ENCODE measurements at places on chromosomes 6 and 20.

GRCh38 chr20:21399005-21399475 is 1.7 kb upstream of the NKX2-4 start:
- no peak for DNase-seq

DNA sequence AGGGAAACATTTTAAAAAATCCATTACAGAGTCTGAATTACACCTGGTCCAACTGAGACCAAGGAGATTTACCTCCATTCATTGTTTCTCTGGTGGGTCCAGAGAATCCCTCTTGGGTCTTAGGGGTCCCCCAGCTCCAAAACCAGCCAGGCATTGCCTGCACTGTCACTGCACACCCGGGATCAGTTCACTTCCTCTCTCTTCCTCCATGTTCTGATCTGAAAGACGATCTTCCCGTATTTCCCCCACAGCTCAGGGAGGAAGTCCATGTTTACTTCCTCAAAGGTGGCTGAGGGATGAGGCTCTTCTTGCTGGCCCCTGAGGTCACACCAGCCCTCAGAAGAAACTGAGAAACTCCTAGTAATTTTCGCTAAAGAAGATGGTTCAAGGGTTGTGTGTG is 159.7 kb downstream of the BMP7 start:
- DNase-seq, result no peak

GRCh38 chr6:7866526-7866925 is 44.1 kb downstream of the TXNDC5 start:
- no peak for DNase-seq

DNA sequence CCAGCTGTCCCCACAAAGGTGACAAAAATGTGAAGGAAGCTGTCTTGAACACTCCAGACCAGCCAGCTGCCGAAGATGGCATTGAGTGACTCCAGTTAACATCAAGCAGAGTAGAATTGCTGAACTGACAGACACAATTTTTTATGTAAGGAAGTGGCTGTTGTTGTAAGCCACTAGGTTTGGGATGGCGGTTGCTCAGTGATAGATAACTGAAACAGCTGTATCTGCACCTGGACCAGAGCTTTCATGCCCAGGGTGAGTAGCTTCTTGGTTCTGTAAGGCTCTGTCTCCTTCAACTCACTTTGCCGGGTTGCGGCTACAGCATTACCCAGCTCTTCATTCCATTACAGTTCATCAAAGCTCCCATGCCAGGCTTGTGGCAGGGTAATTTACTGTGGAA is 49.7 kb upstream of the DDR1 start:
- DNase-seq, result no peak

DNA sequence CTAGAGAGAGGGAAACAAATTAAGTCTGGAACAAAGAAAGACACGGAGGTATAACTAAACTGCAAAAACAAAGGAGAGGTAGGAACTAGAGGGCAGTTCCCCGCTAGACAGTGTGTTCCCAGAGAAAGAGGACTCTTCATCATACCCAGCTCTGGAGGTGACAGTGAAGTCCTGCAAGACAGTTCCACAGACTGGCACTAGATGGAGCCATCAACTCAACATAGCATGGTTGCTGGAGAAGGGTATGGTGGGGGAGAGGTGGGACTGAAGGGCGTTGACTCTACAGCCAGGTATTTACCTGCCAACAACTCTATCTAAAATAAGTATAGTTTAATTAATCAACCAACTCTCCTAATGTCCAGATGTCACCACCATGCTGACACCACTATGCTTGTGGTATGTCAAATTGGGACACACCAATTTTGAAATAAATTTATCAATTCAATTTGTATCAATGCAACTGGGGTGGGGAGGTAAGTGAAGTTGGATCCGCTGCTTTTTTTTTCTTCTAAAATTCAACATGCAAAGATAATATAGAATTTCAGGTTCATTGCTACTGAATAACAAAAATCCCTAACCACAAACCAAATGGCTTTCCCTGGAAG is 9.7 kb downstream of the BACH2 start:
- DNase-seq, result peak; percentile 36

GRCh38 chr6:51468704-51469103 is 618.7 kb downstream of the PKHD1 start:
- DNase-seq, result no peak

DNA sequence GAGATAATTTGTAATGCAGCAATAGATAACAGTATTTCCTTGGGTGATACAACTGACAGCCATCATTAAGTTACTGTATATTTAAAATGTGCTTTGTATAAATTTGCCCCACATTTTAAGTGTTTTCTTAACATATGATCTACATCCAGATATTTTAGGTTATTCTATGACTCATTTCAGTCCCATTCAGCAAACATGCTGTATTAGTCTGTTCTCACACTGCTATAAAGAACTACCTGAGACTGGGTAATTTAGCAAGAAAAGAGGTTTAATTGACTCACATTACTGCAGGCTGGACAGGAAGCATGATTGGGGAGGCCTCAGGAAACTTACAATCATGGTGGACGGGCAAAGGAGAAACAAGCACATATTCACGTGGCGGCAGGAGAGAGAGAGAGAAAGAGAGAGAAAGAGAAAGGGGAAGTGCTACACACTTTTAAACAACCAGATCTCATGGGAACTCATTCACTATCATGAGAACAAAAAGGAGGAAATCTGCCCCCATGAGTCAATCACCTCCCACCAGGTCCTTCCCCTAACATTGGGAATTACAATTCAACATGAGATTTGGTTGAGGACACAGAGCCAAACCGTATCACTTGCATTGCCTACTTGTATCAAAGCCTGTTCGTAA is 9.6 kb upstream of the CHD6 start:
- no peak for DNase-seq

DNA sequence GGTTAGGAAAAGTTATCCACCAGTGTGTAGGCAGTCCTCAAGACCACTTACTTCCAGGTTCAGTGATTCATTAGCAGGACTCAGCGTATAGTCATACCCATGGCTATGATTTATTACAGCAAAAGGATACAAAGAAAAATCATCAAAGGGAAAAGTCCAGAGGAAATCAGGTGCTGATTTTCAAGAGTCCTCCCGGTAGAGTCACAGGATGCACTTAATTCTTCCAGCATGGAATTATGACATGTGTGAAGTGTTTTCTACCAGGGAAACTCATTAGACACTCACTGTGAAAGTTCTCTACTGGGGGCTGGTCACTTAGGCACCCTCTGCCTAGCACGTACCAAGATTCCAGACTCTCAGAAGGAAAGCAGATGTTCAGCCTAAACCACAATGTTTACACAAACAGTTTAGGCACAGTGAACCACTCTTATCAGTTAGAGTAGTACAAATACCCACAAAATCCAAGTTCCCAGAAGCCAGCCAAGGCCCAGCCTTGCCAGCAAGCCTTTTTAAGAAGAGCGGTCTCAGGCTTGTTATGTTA is 10.2 kb downstream of the WFDC3 start:
- peak; percentile 83 for DNase-seq

- DNase-seq, result peak; percentile 3
Measured at GRCh38 chr20:16064989-16065707, 508.1 kb downstream of the KIF16B start.

- no peak for DNase-seq
Measured at GRCh38 chr20:8168785-8169288, 36.8 kb downstream of the PLCB1 start.

DNA sequence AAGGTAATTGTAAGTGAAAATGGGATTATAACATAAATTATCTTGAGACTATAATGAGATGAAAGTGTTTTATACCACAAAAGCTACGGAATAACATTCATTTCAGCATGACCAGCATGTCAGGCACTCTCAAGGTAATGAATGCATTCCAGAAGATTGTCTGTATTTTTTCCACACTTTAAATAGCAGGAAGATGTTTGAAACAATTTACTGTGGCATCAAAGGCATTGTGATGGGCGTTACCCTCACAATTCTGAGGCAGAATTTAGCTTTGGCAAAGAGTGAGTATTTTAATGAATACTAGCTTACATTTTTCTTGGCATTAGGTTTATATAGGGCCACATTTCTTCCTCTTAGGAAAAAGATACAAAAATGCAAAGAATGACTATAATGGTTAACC is 627.2 kb downstream of the BCKDHB start:
- DNase-seq, result peak; percentile 32

DNA sequence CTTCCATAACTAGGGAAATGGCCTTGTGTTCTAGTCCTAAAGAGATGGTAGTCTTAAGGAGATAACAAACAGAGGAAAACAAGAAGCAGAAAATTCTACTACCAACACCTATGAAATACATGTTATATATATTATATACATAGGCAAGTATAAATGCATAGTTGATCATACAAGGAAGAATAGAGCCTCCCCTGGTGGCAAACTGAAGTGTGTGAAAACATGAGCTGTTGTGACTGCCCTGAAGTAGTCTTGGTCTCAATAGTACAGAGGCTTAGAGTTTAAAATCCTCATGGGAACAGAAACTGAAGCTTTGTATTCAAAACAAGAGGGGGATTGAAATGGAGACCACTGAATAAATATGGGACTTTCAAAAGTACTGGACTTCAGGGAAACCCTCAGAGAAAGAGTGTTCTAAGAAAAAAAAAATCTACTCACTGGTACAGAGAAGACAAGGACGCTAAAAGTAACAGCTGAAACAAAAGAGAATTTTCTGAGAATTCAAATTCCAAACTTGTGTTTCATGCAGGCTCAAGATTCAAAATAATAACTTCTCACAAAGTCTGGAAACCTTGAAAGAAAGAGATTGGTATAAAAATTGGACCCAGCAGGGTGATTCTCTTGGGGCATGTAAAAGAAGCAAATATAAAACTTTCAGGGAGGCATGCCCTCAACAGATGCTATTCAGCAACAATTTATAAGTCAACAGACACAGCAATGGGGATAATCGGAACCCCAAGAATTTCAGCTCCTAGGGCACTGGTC is 59.7 kb upstream of the SAMD3 start:
- peak; percentile 61 for DNase-seq

- DNase-seq, result peak; percentile 69
Measured at GRCh38 chr6:15501826-15502445, 160.9 kb downstream of the DTNBP1 start.

DNA sequence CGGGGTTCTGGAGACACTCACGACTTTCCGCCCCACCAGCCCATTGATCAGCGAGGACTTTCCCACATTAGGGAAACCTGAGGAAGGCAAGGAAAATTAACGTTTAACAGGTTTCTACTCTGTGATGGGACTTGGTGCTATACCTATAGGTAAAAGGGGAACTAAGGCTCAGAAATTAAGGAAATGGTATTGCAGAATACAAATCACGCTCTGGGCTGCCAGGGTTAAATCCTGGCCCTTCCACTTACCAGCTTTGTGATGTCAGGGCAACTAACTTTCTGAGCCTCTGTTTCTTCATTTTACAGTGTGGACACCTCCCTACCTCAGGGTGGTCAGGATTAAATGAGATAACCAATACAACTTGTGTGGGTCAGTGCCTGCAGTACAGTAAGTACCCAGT is 8.8 kb downstream of the GNL1 start:
- no peak for DNase-seq

Measured in fibroblast of skin of scalp (primary cell).